Dorsolateral prefrontal cortex (tissue), 122 donors: ENCODE measurements at places on chromosomes 3 and 15. TPM values are rescaled to one million over a fixed set of nuclear protein-coding genes. Genes with fewer than 3 reads are reported as not detected.

DNA sequence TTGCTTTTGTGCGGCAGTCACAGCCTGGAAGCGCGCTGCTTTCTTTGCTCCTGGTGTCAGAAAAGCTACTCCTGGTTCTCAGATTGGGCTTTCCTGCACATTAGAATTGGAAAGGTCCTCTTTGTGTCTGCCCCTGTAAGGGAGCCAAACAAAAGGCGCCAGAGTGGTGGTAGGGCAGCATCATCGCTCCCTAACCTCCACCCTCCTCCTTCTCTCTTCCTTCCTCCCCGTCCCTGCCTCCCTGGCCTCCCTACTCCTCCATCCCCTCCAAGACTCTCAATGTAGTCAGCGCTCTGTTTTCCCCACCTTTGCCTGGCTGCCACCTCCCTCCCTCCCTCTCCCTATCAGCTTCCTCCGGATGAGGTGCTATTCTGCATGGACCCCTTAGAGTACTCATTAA lies 65.3 kb downstream of the SH3GL3 start:
- DNase-seq, result no peak

GRCh38 chr3:35751207-35751606 lies 111.9 kb downstream of the ARPP21 start:
- DNase-seq, result no peak

DNA sequence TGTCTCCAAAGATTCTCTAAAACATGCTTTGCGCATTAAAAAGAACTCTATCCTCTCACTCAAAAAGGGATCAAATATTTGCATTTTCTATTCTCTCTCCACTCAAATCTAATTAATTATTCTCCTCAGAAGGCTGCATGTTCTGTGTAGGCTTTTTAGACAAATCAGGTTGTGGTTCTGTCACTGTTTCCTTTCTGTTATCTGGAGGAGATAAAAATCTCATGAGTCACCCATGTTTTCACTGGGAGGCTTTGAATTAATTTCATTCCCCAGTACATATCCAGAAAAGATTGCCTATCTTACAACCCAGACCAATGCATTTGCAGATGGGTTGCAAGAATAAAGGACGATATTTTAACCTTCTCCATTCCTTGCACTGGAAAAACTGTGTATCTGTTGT lies 446.5 kb downstream of the GRM7 start:
- DNase-seq, result no peak

GRCh38 chr15:88704791-88705768 lies 66.3 kb downstream of the ISG20 start:
- no peak for DNase-seq

DNA sequence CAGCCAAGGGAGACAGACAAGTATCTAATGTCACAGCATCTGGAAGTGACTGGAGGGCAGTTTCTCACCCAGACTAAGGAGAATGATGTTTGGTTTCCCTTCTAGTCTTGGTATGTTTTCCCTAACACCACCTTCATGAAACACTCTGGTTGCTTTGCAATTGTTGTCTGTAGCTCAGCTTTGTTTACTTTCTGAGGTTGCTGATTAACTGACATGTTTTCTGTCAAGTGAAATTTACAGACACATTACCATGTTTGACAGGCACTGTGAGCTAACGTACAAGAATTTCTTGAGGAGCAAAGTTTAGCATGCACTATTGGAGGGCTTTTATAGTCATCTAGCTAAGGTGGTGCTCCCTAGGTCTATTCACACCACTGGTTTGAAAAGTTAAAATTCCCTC lies 131.6 kb upstream of the NECTIN3 start:
- no peak for DNase-seq

DNA sequence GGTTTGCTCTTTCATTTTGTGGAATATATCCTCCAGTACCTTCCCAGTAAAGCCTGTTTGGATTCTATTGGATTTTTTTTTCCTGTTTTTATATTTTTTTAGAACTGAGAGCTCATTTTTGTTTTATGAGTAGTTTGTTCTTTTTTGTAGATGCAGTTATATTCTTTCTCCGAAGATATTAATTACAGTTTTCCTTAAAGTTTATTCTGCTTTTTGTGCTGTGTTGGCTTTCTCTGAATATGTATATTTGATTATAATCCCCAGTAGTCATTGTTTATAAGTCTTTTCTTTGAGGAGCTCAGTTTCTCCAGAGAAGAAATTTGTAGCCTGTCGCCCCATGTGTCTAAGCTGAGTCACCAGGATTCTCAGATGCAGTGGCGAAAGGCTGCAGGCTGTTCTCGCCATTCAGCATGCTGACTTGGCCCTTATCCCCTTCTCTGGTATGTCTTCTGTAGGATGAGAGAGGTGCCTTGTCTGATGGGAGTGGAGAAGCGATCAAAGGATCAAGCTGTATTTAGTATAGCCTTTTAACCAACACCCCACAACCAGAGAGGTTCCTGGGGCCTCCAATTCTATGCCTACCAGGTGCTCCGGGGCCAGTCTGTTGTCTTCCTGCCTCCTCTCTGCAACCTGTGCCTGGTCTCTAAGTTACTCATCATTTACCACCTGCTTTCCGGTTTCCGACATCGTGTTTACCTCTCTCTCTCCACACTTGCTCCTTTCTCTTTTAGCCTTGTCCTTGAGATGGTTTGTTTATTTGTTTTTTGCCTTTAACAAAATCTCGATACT lies 31.7 kb upstream of the MFSD1 start:
- DNase-seq, result no peak

DNA sequence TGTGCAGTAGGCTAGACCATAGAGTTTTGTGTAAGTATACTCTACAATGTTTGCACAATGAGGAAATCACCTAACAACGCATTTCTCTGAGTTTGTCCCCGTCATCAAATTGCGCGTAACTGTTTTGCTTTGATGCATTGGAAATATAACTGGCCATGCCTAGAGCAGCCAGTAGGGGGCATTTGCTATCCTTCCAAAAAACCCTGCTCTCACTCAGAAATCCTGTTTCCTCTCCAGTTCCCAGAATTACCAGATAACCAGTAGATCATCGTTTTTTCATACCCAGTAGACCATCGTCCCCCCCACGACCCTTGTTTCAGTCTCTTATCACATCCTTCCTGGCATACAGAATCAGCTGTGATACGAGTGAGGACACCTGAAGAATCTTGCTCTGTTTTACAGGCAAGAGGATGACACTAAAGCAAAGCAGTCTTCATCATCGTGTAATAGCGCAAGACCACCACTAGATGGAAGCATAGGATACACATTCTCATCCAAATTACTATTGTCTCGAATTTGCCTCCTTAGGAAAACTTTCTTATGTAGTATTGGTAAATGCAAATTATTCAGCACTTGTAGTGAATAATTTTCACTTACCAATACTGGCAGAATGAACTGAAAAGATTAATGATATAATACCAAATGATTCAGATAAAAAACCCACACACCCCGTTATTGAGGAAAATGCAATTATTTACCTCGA lies 4.4 kb upstream of the GABRR3 start:
- no peak for DNase-seq

GRCh38 chr3:193702967-193703366 lies 110.0 kb downstream of the OPA1 start:
- DNase-seq, result no peak

DNA sequence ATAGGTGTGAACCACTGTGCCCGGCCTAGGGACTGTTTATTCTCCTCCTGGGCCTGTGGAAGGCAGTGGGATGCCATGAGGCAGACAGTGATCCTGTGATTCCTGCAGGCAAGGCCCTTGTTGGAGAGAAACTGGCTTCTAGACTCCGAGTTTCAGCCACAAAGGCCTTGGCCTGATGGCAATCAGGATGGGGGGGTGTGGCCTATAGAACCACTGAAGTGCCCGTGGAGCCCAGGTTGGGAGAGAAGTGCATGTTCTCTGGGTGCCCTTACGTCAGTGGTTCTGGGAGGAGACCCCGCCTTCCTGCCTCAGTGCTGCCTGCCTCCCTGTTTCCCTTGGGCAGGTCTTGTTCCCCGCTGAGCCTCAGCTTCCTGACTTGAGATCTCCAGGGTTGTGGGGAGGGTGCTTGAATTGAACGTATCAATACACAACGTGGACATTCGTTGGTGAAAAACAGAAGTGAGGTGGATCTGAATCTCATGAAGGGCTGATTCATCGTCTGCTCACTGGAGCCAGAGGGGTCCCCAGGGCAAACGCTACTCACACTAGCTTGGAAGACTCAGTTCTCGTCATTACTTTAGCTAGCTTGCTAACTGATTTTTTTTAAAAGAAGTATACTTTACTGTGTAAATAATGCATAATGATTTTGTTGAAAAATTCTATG lies 31.8 kb downstream of the IRAK2 start:
- DNase-seq, result no peak

DNA sequence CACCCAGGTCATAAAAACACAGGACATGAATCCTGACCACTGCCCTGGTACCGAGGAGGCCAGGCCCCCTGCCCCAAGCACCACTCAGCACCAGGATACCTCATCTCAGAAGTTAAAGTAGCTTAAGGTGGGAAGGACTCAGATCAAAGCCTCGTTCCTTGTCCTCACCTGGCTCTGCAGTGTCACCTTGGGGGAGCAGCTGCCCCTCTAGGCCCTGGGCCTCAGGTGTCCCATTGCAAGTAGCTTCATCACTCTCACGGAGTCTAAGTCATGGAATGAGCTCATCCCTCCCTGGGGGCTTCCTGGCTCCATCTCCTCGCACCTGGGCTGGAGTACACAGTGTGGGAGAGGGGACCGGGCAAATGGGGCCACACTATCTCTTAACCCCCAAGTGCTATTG lies 148.0 kb downstream of the TPRA1 start:
- no peak for DNase-seq

DNA sequence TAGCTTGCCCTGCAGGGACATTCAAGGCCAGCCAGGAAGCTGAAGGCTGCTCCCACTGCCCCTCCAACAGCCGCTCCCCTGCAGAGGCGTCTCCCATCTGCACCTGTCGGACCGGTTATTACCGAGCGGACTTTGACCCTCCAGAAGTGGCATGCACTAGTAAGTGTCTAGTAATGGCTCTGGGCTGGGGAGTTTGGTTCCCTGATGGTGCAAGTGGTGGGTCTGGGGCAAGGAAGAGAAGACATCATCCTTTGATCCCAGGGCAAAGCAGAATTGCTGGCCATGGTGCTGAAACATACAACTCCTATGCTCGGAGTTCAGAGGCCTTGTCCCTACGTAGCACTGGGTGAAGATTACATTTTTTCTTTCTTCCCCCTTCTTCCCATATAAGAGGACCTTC lies 311.4 kb downstream of the EPHB1 start:
- DNase-seq, result no peak

DNA sequence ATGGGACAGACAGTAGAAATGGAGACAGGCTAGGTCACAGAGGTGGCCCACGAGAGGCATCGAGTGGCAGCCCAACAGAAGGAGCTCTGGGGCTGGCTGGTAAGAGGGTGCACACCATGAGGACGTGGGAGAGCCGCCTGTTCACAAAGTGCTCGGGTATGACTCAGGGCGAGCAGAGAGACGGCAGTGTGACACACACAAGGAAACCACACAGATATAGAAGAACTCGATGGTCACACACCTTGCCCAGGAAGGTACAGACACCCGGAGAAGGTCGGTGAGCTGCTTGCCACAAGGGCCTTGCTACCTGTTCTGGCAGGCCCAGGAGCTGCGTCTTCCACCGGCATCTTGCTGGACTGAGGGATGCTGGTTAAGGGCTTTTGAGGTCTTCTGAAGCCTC lies 50.2 kb downstream of the CA12 start:
- no peak for DNase-seq

GRCh38 chr3:147630921-147631415 lies 221.8 kb downstream of the ZIC1 start:
- no peak for DNase-seq

- no peak for DNase-seq
Measured at GRCh38 chr3:54427501-54427900, 305.1 kb downstream of the CACNA2D3 start.

DNA sequence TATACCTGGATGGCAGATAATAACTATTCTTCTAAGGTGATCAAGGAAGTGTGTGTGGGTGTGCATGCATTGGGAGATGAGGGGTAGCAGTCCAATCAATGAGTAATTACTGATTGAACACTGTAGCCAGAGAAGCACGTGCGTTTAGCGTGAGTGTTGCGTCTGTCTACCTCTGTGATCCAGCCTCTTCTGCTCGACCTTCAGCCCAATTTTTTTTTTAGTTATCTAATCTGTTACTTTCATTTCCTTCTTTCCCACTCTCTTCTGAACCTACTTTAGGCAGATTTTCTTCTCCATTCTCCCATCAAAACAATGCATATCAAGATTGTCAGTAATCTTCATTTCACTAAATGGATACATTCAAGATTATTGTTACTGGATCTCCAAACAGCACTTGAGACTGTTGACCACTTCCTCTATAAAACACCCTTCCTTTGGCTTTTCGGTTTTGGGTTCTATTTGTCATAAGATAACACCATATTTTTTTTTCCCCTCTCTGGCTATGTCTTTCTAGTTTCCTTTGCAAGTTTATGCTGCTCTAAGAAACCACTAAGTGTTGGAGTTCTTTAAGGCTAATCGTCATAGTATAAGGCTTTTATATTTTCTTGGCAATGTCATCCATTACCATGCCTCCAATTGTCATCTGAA lies 41.0 kb downstream of the MCTP2 start:
- DNase-seq, result no peak

GRCh38 chr15:33442449-33442848 lies 131.7 kb downstream of the RYR3 start:
- no peak for DNase-seq

- DNase-seq, result no peak
Measured at GRCh38 chr15:89327113-89327512, 7.5 kb downstream of the POLG start.

DNA sequence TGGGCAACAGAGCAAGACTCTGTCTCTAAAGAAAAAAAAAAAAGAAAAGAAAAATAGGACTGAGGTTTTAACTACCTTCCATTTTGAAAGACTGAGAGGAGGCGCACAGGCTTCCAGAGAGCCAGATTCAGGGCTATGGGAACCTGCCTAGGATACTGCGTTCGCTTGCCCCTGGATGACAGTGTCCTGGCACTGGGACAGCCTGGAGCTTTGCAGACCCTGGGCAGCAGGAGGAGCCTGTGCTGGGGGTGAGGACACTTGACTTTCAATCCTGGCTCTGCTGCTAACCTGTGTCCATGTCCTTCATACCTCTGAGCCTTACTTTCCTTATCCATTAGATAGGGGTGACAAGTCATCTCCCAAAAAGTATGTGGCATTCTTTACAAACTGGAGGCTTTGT lies 31.2 kb downstream of the CD276 start:
- DNase-seq, result no peak

DNA sequence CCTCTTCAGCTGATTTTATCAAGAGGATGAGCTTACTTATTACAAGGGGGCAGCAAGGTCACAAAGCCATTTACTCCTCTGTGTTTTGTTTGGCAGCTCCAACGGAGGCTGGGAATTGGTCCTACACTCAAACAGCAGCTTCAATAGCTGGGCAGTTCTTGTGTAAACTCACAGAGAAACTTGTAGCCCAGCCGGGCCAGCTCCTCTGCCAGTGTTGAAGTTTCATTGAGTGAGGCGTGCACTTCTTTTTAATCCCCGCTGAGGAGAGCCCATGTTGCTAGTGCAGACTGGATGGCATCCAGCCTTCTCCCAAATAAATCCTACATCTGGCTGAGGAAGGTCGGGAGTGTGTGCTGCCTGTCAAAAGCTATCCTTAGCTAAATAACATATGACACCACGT lies 59.5 kb downstream of the BFSP2 start:
- no peak for DNase-seq

GRCh38 chr15:68364660-68365035 lies 67.3 kb downstream of the ITGA11 start:
- no peak for DNase-seq

The FEZF2 gene
- total RNA-seq, result 9.9 TPM

The TRH gene
- 0.59 TPM for total RNA-seq

The IVD gene
- 98.2 TPM for total RNA-seq
